Sigmoid colon (tissue), 7 donors: ENCODE measurements at places on chromosomes 2 and 18. TPM values are rescaled to one million over a fixed set of nuclear protein-coding genes. Genes with fewer than 3 reads are reported as not detected.

The ABCB11 gene
- polyA plus RNA-seq = 0.60 TPM

The ORMDL1 gene
- 43.6 TPM for polyA plus RNA-seq

The ABHD1 gene
- polyA plus RNA-seq = not detected

The MOB1A gene
- 85.1 TPM for polyA plus RNA-seq

The IL1RL1 gene
- polyA plus RNA-seq = 3.0 TPM

The MC5R gene
- not detected for polyA plus RNA-seq

The SPRED2 gene
- polyA plus RNA-seq = 12.4 TPM

The UNC50 gene
- polyA plus RNA-seq = 19.8 TPM

The EVA1A gene
- polyA plus RNA-seq = not detected

The LYG2 gene
- not detected for polyA plus RNA-seq

The SERPINB2 gene
- polyA plus RNA-seq = 1.4 TPM
